Activated CD4-positive, alpha-beta T cell treated with anti-CD3 and anti-CD28 coated beads for 48 hours (primary cell): ENCODE measurements at places on chromosomes 5 and 9.

DNA sequence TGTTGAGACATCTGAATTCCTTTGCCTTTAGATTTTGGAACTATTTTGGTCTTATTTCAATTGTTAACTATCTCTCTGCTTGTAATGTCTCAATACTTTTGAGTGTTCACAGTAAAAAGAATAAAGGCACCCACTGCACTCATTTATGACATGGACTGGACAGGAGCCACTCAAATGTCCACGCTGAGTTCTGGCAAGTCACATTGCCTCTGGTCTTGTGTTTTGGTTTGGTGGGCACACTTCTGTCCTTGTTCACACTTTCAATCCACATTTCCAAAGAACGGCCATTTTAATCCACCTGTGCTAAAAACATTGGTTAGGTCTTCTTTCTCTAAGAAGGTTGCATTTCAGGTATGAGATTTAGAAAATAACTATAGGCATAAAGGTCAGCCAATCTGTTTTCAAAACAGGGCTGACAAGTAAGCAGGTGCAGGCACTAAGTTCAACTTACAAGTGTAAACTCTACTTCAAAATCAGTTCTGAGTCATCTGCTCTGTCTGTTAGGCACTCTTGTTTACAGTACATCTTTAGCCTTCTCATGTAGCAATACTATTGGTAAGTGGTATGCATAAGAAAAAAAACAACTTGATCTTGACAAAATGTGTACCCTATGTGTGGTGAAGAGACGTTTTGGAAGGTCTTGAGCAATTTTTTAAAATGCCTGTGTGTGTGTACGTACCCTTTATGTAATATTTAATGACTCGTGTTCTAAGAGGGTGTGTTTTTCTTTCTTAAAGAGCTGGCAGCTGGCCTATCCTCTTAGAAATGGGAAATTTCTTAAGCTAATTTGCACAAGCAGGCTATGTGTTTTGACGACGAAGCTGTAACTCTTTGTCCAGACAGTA is 31.5 kb upstream of the ZFAND5 start:
- no peak for DNase-seq

DNA sequence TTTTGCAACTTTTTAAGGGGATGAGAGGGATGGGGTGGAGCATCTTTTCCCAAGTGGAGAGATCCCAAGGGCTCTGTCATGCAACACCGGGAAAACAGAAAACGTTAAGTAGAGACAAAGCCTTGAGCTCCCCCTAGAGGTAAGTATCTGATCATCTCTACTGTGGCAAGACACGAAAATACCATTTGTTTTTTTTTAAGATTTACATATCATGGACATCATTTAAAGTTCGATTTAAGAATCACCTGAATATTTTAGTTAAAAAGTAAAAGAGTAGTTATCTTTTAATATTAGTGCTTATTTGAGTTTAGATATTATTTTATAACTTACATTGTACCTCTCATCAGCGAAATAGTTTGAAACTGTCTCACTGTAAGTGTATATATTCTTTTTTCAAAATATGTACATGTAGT is 200.4 kb downstream of the LRRC70 start:
- no peak for DNase-seq

DNA sequence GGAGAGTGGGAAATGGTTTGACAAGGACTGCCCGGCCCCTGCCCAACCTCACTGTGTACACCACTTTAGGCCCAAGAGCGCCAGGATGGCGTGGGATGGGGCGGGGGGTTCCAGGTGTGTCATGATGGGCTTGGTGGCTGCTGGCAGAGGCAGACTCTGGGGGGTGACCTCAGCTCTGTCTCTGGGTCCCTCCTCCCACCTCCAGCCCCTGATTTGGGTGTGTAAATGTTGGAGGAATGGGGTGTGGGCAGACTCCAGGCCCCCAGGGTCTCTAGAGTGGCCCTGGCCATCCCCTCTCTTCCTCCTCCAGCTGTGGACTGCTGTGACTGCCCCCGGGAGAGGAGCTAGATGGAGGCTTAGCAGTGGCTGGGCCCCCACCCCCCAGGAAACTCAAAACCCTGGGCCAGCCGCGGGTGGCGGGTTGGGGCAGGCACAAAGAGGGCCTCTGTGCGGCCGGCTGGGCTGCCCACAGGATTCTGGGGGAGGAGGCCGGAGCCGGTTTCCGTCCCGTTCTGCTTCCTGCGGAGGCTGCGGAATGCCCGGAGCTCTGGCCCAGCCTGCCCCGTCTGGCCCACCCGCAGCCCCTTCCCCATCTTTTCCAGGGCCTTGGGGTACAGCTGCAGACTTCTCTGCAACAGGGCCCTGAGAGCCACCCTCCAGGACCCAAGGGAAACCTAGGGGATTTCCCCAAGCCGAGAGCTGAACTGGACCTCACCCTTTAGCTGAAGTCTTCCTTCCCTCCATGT is 23.1 kb downstream of the CXXC5 start:
- no peak for DNase-seq

DNA sequence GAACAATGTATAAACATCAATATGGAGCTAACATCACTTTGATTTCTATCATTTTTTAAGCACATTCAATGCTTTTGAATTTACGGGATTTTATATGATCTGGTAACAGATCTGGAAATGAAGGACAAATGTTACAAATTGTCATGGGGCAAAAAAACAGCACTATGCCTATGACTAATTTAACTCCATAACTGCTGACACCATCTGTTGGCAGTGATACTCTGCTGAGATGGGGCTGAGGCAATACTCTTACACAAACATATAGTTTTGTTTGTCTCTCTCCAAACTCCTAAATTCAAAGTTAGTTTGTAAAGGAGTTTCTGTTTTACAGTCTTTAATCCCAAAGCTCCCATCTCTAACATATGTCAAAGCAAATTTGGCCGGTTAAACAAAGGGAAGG is 132.5 kb upstream of the FER start:
- DNase-seq: no peak

DNA sequence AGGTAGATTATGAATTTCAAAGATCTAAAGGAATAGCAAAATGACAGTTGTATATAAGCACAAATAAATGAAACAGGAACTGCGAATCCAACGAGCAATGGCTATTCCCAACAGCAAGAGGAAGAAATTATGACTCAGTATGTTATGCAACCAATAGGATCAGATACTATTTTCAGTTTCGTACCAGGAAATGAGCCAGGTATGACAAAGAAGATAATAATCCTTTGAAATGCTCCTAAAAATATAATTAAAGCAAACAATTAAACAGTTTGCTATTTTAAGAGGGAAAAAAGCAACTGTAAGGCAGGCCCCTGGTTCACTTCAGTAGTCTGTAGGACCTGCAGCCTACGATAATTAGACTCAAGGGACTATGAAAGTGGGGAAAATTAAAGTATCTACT is 58.9 kb downstream of the AUH start:
- DNase-seq: no peak
